ENCODE measurements at places on chromosomes 12 and 14. TPM values are rescaled to one million over a fixed set of nuclear protein-coding genes. Genes with fewer than 3 reads are reported as not detected.

DNA sequence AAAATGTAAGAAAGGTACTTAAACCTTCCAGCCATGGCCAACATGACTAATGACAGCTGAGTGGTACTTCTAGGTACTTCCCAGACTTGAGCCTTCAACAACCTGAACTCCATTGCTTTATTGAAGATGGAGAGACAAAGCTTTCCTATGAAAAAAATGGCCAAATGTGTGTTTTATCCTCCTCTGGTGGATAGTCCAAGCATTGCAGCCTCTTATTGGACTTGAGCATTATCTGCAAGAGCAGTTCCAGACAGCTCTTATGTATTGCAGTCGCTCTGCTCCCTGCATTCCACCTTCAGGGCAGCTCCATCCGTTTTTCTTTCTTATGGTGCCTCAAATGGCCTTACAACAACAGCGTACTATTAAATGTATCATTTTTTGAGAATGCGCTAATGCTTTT, 588.2 kb downstream of the NRXN3 start:
- no peaks in the 10 kb centered on the region for H3K27me3 ChIP-seq
- H3K36me3 ChIP-seq: no peaks in the 10 kb centered on the region
- H3K4me1 ChIP-seq: no peaks in the 10 kb centered on the region

DNA sequence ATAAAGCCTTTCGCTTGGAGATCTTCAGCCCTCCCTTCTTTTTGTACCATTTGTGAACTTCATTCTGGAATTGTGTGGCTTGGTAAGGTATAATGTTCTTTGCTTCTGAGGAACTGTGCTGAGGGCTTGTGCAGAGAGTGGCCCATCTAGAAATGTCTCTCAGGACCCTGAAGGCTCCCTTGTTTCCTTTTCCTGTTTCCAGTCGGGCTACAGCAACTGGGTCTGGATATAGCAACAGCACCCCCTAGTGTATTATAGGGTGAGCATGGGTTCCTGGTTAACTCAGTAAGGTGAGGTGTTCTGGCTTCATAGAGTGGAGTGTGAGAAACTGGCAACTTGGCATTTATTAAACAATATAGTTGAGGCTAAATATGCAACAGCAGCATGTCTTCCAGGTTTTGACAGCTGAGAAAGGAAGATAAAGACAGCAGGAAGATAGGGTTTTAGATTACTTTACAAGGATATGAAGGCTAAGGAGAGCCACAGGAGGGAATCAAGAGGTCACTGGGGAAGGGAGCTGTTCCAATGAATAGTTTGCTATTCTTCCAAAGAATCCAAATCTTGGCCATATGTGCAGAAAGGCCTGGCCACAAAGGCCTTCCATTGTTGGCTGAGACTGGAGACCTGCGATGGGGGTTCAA, 49.1 kb upstream of the RNU6-8 start:
- no peak overlapping the region for H3K27ac ChIP-seq
- no peaks in the 10 kb centered on the region for H3K4me1 ChIP-seq
- H3K27me3 ChIP-seq: no peaks in the 10 kb centered on the region
- no peaks in the 10 kb centered on the region for H3K36me3 ChIP-seq
- no peak overlapping the region for H3K4me3 ChIP-seq

DNA sequence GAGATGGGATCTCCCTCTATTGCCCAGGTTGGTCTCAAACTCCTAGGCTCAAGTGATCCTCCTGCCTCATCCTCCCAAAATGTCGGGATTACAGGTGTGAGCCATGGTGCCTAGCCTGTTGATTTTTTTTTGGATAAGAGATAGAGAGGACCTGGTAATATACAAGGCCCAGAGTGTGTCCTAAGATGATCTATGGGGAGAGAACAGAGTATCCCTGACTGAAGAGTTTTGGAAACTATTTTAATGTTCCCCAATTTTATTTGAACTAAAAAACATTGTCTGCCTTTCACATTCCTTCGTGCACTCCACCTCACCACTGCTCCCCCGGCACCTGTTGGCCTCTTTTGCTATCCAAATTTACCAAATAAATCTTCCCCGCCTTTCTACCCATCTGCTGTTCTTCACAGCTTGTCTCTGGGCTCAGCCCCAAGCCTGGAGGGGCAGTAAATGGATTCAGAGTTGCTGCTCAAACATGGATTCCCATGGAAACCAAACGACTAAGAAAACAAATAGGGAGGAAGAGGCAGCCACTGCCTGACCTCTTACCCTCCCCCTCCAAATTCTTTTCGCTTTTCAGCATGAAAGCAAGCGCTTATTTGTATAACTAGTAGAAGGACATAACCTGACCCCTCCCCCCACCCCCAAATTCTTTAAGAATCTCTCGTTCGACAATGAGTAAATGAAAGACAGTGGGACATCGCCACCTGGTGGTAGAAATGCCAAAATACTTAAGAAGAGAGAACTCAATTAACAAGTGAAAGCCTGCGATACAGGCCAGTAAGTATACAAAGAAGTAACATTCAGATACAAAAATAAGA, 22.6 kb downstream of the OR10G3 start:
- H3K4me3 ChIP-seq: peak overlapping the region; percentile 41
- no peaks in the 10 kb centered on the region for H3K36me3 ChIP-seq
- peaks cover 5% of the 10 kb centered on the region for H3K4me1 ChIP-seq
- no peak overlapping the region for H3K27ac ChIP-seq
- no peaks in the 10 kb centered on the region for H3K27me3 ChIP-seq

The ABCD4 gene
- 42.9 TPM for total RNA-seq

GRCh38 chr14:90383731-90384542, 12.9 kb upstream of the CALM1 start:
- peaks cover 13% of the 10 kb centered on the region for H3K4me1 ChIP-seq
- H3K4me3 ChIP-seq: no peak overlapping the region
- DNase-seq: peak; percentile 90
- H3K36me3 ChIP-seq: no peaks in the 10 kb centered on the region
- H3K27me3 ChIP-seq: no peaks in the 10 kb centered on the region

The PAPLN gene
- 0.54 TPM for total RNA-seq

The NTF3 gene
- total RNA-seq: not detected

DNA sequence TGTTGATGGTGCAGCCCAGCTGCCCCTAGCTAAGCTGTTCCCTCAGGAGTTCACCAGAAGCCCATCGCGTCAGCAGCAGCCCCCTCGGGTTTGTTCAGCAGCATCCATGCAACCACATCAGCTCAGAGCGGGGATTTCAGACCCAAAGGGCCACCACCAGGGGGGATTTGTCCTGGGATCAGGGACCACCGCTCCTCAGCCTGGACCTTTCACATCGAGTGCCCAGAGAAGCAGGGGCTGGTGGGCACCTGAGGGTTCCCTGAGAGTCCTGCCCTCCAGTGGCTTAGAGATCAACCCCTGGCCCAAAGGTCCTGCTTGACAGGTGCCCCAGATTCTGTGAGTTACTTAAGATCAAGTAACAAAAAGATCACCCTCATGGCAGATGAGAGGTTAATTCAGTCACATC, 65.9 kb upstream of the C14orf180 start:
- no peak overlapping the region for H3K27ac ChIP-seq
- H3K4me3 ChIP-seq: no peak overlapping the region
- no peaks in the 10 kb centered on the region for H3K27me3 ChIP-seq

DNA sequence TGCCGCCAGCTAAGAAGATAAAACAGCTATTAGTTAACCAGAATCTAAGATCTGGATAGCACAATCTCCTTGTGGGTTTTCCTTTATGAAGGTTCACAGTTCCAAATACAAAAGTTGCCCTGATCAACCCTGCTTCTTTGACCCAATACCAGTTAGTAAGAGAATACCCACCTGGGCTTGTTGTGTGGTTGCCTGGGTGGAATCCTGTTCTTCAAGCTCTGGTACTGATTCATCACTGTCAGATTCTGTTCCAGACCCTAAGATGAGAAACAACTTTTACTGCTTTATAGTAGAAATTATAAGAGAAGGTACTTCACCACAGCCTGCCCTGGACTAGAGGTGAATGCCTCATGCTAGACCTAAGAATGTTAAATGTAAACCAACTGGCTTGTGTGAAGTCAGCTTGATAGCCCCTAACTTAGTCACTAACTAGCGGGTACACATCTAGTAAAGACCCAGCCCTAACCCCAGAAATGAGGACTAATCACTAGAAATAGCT, 10.6 kb downstream of the NACA start:
- H3K4me1 ChIP-seq: peaks cover 37% of the 10 kb centered on the region
- H3K27ac ChIP-seq: no peak overlapping the region
- no peak for DNase-seq
- H3K36me3 ChIP-seq: peaks cover 70% of the 10 kb centered on the region
- no peak overlapping the region for H3K4me3 ChIP-seq

The TNFAIP2 gene
- total RNA-seq: 0.37 TPM

The OTOGL gene
- not detected for total RNA-seq

GRCh38 chr12:72901685-72902084, 629.5 kb downstream of the TRHDE start:
- H3K4me1 ChIP-seq: no peaks in the 10 kb centered on the region
- H3K27ac ChIP-seq: no peak overlapping the region
- H3K27me3 ChIP-seq: no peaks in the 10 kb centered on the region
- no peak for DNase-seq

DNA sequence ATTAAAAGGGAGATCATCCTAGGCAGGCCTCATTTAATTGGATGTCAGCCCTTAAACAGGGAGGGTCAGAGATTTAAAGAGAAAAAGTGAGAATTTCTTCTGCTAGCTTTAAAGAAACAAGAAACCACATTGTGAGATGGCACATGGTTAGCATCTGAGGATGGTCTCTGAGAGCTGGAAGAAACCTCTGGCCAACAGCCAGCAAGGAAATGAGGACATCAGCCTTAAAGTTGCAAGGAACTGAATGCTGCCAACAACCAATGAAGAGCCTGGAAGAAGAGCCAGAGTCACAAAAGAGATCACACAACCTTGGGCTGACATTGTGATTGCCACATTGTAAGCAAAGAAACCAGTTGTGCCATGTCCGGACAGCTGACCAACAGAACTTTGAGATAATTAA, 17.5 kb upstream of the FAR2 start:
- H3K4me1 ChIP-seq: no peaks in the 10 kb centered on the region
- peaks cover 10% of the 10 kb centered on the region for H3K27me3 ChIP-seq
- no peak overlapping the region for H3K27ac ChIP-seq
- no peak for DNase-seq

The OAS2 gene
- total RNA-seq: 111 TPM

DNA sequence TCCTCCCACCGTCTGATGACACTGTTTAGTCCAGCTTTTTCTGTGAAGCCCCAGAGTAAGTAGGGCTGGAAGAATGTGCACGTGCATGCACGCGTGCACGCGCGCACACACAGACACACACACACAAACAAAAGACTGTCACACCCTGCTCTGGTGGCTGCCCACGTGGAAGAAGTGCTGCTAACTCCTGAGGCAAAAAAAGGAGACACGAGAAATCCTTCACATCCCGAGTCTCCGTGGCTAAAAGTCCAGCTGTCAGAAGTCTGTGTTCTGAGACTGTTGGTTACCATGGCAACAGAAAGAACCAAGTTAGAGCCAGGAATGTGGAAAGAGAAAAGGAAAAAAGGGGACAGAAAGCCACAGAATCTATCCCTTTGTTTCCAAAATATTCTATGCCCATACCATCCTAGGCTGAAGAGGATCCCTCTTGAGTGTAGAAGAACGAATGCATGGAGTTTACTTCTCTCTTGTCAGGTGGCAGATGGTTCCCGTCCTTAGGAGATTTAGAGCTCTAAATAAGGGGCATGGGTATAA, 1.6 kb upstream of the C12orf71 start:
- H3K36me3 ChIP-seq: no peaks in the 10 kb centered on the region
- no peak overlapping the region for H3K4me3 ChIP-seq
- H3K27me3 ChIP-seq: no peaks in the 10 kb centered on the region
- H3K27ac ChIP-seq: no peak overlapping the region

- H3K4me3 ChIP-seq: no peak overlapping the region
- H3K36me3 ChIP-seq: no peaks in the 10 kb centered on the region
- no peak overlapping the region for H3K27ac ChIP-seq
- H3K4me1 ChIP-seq: no peaks in the 10 kb centered on the region
Measured at GRCh38 chr12:100458191-100458590, 15.5 kb upstream of the NR1H4 start.

DNA sequence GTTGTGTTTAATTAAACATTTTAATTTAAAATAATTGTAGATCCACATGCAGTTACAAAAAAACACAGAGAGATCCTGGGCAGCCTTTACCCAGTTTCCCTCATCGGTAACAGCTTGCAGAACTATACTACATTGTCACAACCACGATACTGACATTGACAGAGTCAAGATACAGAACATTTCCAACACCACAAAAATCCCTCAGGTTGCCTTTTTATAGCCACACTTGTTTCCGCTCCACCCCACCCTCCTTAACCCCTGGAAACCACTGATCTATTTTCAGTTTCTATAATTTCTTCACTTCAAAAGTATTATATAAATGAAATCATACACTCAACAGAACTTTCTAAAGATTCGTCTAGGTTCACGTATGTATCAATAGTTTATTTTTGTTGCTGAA, 458.8 kb upstream of the SOX5 start:
- H3K27me3 ChIP-seq: peaks cover 4% of the 10 kb centered on the region
- peaks cover 5% of the 10 kb centered on the region for H3K4me1 ChIP-seq
- DNase-seq: no peak
- no peaks in the 10 kb centered on the region for H3K36me3 ChIP-seq
- no peak overlapping the region for H3K27ac ChIP-seq
- no peak overlapping the region for H3K4me3 ChIP-seq

The PPP1R13B gene
- 8.6 TPM for total RNA-seq

DNA sequence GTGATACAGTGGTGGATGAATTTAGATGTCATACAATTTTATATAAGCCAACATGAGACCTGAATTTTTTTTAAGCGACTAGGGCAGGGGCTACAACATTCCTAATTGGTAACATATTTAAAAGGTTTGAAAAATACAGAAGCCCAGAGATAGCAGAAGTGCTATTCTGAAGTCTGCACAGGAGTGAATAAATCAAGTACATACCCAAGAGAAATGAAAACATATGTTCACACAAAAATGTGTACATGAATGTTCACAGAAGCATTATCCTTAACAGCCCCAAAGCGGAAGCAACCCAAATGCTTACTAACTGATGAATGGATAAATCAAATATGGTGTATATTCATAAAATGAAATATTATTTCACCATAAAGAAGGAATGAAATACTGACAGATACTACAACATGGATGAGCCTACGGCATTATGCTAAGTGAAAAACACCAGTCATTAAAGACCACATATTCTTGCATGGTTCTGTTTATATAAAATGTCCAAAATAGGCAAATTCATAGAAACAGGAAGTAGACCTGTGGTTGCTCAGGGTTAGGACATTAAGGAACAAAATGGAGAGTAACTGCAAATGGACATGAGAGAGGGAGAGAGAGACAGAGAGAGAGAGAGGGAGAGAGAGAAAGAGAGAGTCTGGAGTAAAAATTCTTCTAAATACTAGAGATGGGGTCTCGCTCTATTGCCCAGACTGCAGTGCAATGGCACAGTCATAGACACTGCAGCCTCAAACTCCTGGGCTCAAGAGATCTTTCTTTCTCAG, 28.0 kb upstream of the GXYLT1 start:
- no peak for DNase-seq
- H3K4me3 ChIP-seq: no peak overlapping the region
- peaks cover 25% of the 10 kb centered on the region for H3K36me3 ChIP-seq
- H3K4me1 ChIP-seq: peaks cover 4% of the 10 kb centered on the region

- no peak for DNase-seq
- no peaks in the 10 kb centered on the region for H3K36me3 ChIP-seq
- H3K4me3 ChIP-seq: no peak overlapping the region
- peaks cover 2% of the 10 kb centered on the region for H3K27me3 ChIP-seq
Measured at GRCh38 chr12:92668739-92669138, 34.0 kb upstream of the PLEKHG7 start.
